DMS 273 treated with DMSO at 0.1 percent for 48 hours (cell line): ENCODE measurements at places on chromosomes 7 and 10.
A peak's percentile ranks its signal among the peaks of the same experiment; 100 is the strongest.

DNA sequence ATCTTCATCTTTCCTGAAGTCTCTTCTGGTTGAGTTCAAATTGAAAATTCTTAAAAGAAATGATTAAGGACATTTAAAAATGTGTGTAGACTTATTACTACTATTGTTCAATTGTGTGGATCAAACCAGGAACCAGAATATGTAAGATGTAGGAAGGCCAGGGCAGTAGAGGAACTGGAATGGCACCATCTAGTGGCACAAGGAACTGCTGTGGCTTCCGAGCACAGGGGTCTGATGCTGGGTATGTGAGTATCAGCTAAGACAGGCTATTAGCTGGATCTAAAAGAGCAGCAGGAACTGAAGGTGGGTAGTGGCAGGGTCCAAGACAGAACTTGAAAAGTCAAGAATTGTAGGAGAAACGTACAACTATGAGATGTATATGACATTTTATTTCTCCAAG, 247.3 kb downstream of the SEMA3A start:
- no peak for DNase-seq

GRCh38 chr10:24882047-24882698, 70.2 kb downstream of the PRTFDC1 start:
- no peak for DNase-seq

- DNase-seq, result peak; percentile 58
Measured at GRCh38 chr10:24114556-24114955, 94.4 kb upstream of the KIAA1217 start.

DNA sequence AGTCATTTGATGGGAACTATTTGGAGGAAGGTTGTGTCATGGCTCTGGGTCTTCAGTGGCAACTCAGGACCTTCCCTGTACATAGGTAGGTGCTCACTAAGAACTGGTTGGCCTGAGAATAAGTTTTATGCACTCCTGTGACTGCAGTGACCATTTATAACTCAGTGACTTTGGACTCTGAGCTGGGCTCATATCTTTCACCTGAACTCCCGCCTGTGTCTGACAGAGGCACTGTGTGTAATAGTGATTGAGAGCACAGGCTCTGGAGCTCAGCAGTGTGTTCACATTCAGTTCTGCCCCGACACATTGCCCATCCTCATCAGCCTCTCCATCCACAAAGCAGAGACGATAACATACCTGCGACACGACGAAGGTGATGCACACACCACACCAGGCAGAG, 34.6 kb upstream of the VIPR2 start:
- no peak for DNase-seq

DNA sequence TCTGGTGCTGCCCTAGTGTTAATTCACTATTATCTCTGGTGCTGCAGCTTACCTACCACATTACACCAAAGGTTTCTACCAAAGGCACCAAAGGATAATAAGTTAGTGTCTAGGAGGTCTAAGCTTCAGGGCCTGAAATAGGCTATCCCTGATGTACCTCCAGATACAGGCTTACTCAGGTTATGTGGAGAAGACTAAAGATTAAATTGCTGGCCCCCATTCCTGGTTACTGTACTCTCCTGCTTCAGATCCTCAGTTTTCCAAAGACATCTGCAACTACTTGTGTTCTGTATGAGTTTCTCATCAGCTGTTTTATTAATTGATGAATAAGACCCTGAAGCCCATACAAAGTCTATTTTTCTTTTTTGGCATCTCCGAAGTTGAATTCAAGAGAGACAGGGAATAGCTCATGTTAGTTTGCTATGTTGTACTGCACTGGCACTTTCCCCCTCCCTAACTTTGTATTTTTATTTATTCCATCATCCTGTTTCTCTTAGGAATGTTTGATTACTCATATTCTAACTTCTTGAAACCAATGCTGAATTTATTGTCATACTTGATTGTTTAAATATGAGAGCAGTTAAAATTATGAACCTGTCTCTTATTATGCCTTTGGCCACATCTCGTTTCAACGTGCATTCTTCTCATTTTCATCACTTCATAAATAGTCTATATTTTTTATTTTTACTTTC, 85.9 kb downstream of the PON1 start:
- DNase-seq, result no peak
